ENCODE measurements at places on chromosomes 6 and 20.

DNA sequence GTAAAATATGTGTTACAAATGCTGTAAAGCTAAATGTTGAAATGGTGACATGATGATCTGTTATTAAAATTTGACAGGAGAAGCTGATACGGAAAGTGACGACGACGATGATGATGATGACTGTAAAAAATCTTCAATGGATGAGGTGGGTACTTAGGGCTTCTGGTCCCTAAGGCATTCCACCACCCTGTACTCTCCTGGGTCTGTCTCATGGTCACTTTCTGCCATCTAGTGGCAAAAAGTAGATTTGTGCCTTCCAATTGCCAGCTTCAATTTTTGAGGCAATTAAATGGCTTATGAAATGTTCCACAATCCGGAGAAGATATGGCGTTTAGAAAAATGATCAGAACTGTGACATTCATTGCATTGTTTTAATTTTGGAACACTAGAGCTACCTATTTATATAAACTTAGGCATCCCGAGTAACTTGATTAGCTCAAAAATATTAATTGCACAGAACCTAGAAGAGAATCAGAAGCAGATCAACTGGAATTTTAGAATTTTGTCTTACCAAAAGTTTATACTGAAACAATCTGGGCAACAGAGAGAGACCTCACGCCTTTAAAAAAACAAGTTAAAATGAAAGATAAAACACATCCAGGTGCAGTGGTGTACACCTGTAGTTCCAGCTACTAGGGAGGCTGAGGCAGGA is 346.5 kb upstream of the PLCB4 start:
- DNase-seq: peak; percentile 45

DNA sequence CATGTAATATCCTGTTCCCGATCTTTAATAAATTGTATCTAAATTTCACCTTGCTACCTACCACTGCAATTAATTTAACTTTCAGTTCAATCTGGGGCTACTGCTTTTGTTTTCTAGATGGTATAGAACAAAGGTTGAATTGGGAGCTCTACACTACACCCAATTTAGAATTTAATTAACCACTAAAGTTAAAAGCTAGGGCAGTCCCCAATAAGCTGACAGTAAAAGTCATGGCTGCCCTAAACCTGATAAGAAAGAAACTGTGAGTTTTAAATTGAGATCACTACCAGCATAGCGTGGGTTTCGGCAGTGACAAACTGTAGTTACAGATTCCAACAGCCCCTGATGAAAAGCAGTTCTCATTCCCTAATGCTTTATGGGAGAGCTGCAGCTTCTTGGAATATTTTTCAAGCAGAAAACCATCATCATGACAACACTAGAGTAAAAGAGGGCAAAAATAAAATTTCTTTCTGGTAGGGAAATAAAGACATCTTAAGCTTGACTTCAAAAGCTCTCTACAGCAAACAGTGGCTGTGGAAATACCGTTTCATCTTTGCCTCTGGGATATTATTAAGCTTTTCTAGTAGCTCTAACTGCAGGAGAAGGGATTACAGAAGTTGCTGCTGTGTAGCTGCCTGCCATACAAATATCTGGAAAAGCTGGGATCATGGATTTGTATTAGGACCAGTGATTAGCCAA is 1372.1 kb downstream of the EPHA7 start:
- DNase-seq: no peak

DNA sequence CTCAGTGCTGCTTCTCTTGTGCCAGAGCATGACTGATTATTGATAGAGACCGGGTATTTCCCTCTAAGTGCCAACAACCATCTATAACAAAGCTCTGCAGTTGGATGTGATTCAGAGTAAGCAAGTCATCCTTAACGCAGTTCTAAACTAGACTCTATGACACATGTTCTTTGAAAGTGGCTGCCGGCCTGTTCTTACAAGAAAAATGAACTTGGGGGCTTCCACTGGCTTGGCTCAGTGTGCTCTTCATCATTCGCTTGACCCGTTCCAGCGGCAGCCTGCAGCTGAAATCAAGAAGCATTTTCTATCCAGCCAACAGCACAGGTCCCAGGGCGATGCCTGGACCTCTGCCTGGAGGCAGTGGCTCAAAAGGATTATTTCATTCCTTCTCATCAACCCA is 29.8 kb downstream of the GFOD1 start:
- DNase-seq: no peak

DNA sequence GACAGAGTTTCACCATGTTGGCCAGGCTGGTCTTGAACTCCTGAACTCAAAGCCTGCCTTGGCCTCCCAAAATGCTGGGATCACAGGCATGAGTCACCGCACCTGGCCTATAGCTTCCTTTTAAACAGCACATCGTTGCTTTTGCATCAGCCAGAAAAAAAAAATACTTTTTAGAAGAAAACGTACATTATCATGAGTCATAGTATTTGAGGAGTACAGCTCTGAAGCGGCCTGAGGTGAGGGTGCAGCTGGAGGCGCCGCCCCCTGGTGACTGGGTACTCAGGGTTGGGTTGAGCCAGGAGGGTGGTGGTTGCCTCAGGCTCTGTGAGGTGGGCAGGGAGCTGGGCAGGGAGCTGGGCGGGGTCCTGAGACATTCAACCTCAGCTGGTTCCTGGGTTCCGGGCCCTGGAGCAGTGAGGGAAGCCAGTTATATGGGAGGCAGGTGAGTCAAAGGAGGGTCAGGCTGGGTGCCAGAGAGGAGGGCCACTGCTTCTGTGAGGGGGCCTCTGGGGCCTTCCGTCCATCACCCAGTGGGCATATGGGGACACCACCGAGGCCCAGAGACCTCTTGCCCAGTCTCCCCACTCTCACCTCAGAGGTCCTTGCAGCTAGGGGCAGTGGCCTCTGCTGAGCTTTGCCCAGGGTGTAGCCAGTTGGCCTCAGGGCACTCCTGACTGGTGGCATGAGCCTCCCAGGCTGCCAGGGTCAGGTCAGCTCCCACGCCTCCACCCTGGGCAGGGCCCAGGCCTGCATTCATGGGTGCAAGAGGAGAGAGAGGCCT is 11.7 kb upstream of the ID1 start:
- peak; percentile 95 for DNase-seq

DNA sequence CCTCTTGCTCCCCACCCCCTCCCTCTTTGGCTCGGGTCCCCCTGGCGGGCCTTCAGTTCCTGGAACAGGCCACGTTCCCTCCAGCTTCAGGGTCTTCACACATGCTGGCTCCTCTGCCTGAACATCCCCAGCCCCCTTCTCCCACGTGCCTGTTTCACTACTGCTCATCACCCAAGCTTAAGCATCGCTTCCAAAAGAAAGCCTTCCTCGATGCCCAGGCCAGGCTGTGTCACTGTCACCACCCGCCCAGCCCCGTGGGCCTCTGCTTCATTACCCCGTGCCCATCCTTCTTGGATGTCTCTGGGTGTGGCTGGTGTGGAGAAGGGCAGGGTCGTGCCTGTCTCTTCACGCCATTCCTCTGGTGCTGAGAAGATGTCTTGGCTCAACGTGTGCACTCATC is 2.8 kb downstream of the DLGAP4 start:
- DNase-seq: no peak

DNA sequence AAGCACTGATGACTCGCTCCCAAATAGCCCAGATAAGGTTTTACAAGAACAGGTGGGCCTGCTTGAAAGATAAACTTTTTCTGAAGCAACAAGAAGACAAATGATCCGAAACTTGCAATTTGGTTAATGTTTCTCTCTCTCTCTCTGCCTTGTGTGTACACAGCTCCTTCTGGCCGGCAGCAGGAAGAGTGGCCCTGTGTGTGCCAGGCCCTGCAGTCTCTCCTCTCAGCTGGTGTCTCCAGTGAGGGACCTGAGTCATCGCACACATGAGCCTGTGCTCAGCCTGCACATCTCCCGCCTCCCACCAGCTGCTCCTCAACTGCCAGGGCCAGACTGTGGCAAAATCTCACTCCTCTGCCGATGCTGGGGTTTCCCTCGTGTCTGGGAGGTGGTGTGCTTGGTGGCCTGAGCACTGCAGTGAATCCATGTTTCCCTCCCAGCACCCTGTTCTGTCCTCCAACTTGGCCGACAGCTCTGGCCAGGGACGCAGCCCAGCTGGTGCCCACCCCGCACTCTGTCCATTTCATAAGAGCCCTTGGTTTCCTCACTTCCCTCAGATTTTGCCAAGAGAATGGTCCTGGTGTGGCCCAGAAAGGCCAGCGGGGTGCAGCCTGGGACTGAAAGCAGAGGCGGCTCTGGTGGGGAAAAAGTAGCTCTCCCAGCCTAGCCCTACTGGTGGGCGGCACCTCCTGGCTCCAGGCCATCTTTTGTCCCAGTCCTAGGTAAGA is 49.4 kb downstream of the ERMARD start:
- peak; percentile 39 for DNase-seq

DNA sequence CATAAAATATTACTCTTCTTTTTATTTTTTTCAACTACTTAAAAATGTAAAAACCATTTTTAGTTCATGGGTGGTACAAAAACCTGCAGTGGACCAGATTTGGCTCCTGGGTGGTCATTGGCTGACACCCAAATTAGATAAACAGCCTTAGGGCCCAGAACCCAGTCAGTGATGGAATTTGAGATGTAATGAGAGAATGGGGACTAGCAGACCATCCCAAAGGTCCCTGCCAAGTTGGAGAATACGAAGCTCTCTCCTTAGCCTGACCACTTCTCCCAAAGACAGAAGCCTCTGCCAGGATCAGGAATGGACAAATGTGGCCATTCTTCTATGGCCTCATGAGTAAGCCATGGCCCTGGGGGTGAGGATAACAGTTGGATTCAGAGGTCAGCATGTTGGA is 194.7 kb downstream of the NFATC2 start:
- DNase-seq: no peak

- DNase-seq: no peak
Measured at GRCh38 chr6:88650029-88650619, 313.3 kb downstream of the RNGTT start.

DNA sequence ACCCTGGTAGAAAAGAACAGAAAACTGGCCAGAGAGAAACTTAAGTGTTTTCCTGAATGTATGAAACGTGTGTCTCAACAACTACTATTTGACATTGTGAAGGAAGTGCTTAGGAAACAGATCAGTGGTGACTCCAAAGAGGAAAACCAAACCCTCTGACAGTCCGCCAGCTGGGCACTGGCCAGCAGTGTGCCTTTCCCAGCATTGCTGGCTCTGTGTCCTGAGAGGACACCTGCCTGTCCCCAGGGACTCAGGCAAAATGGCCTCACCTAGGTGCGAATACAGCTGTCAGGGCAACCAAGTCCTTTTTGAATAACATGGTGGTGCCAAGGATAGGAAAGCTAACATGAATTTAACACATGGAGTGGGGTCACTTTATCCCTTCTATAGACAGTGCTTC is 72.5 kb downstream of the NDUFAF5 start:
- DNase-seq: no peak

DNA sequence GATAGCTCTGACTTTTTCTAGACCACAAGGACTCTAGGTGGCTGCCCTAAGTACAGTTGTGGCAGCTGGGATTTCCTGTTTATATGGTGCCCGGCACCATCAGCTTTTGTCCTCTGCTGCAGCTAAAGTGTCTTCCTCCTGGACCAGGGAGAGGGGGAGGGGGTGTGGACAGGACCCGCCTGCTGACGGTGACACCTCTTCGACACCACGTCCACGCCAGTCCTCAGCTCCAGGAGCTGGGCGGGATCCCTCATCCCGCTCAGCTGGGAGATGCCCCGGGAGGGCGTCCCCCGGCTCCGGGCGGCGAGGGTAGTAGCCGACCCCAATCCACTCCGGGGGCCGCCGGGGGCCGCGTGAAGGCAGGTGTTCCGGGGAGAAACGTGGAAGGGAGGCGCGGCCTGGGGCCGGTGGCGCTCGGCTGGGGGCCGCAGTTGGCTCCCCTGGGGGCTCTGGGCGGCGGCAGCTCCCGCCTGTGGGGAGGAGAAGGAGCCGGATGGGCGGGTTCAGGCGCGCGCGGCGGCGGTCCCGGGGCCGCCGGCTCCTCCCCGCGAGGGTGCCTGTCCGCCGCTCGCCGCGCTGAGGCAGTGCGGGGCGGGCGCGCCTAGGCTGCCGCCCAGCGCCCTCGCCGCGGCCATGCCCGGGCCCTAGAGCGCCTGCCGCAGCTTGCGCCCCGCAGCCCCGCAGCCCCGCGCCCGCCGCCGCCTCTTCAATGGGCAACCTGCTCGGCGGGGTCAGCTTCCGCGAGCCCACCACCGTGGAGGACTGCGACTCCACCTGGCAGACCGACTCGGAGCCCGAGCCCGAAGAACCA is at the start of gene OGFRL1:
Gene OGFRL1 (plus strand): TSS at position 584 of the 811 bp plus-strand sequence. CDS start 126 bp downstream, at position 710.
- DNase-seq: peak; percentile 74

- DNase-seq: no peak
Measured at GRCh38 chr6:91743756-91744155, 1156.9 kb upstream of the MAP3K7 start.

GRCh38 chr6:154292855-154293519 is 63.6 kb downstream of the IPCEF1 start:
- peak; percentile 52 for DNase-seq

DNA sequence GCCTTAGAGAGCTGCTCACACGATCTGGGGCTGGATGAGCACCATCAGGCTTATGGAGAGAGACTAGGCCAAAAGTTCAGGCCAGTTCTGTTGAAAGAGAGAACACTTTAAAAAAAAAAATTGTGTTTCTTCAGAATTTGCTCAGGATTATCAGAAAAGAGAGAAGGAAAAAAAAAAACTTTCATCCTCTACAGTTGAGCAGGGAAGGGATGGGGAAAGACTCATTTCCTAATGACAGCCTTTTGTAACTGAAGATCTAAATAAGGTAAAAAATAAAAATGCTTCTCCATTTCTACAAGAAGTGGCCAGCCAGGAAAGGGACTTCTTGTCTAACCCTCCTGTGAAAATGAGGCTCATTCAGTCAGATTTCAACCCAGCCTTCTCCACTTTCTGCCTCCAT is 134.8 kb downstream of the LY86 start:
- no peak for DNase-seq

GRCh38 chr6:4775494-4776130 is 592 bp upstream of the CDYL start:
- DNase-seq: peak; percentile 81

DNA sequence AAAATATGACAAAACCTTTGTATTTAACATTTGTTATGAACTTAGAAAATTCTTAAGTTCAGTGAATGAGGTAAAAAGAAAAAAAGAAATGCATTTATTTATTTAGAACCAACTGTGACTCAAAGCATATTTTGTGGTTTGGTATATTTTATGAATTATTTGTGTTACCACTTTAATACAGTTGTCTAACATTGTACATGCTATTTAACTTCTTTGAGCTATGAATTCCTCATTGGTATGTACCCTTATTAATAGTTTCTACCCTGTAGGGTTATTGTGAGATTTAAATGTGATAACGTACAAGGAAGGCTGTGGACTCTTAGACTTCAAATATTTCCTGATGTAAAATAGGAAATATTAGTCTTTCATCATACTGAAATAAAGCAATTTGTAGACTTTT is 162.6 kb downstream of the MMUT start:
- no peak for DNase-seq

GRCh38 chr6:125952764-125953501 is 3.6 kb upstream of the HINT3 start:
- peak; percentile 28 for DNase-seq

- DNase-seq: no peak
Measured at GRCh38 chr6:20814494-20814893, 280.2 kb downstream of the CDKAL1 start.

GRCh38 chr6:50829049-50829448 is 10.4 kb downstream of the TFAP2B start:
- no peak for DNase-seq

DNA sequence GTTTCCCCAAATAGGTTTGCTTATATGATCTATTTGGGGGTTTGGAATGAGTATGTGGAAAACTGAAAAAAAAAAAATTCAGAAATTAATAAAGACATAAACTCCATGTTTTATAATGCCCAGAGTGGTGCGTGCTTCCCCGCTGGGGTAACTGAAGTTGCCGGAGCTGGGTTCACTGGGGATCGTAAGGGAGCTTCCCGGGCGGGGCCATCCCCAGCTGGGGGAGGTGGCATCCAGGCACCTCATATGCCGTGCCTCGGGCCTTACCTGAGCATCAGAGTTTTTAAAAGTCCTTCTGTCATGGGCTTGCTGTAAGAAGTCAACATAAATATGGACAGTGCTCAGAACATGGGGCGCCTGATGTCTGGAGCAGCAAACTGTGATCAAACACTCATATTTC is 17.9 kb upstream of the RAMACL start:
- no peak for DNase-seq
